Activated T-helper 17 cell treated with anti-CD3 and anti-CD28 coated beads, Interleukin-2, amount 50 U/mL, for 72 hours (primary cell): ENCODE measurements at places on chromosomes 1 and 21. TPM values are rescaled to one million over a fixed set of nuclear protein-coding genes. Genes with fewer than 3 reads are reported as not detected.

GRCh38 chr21:45935628-45936027 lies 45.9 kb upstream of the COL6A1 start:
- no peak for ATAC-seq

DNA sequence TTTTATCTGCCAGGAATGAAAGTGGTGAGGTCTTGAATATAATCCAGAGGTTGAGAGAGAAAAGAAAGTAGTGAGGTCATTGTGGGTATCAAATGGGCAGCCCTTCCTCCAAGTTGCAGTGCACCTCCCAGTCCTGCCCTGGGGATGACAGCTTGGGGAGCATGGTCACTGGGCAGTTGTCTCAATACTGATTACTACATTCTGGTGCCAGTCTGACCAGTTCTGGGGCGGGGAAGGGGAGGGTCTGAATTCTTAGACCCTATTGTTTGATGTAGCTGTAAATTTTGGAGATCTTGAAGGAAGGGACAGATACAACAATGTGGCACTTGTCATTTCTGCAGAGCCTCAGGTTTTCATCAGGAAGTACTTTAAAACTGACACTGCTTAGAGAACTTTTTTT lies 11.2 kb downstream of the SLFNL1 start:
- no peak for ATAC-seq

GRCh38 chr1:111602974-111603373 lies 16.6 kb upstream of the RAP1A start:
- peak; percentile 53 for ATAC-seq

Gene GLIS1
- not detected for total RNA-seq

DNA sequence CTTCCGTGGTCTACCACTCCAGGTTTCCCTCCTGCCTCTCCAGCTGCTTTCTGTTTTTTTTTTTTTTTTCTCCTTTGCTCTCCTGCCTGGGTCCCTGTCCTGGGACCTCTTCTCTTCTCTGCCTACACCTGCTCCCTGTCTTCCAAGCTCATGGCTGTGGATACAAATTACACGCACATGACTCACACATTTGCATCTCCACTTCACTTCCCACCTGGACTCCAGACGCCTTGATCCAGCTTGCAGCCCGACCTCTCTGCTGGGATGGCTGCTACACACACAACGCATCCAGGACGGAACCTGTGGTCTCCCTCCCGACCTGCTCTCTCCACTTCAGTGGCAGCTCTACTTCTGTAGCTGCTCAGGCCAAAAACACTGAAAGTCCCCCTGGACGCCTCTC lies 44.4 kb upstream of the B3GALT5 start:
- ATAC-seq = no peak
